Activated T-helper 1 cell treated with anti-CD3 and anti-CD28 coated beads, Interleukin-12 subunit alpha, Interleukin-12 subunit beta, Interleukin-2, Interleukin-4 antibody, amounts not matched to agents 30 ng/mL and 10 ng/mL and 1 ng/mL, durations not matched to agents 14 hours and 24 hours and 36 hours (primary cell): ENCODE measurements at places on chromosomes 11 and 22. TPM values are rescaled to one million over a fixed set of nuclear protein-coding genes. Genes with fewer than 3 reads are reported as not detected.

The MMP27 gene
- not detected in 2 replicates for total RNA-seq

The RNF215 gene
- 10.3 and 13.2 TPM in 2 replicates for total RNA-seq

The SERHL2 gene
- total RNA-seq = 1.4 and 2.1 TPM in 2 replicates

The C22orf42 gene
- not detected in 2 replicates for total RNA-seq

The MSANTD4 gene
- total RNA-seq = 24.2 and 24.3 TPM in 2 replicates

The C11orf86 gene
- total RNA-seq = not detected in 2 replicates

The GLB1L2 gene
- total RNA-seq = 8.9 and 11.5 TPM in 2 replicates

DNA sequence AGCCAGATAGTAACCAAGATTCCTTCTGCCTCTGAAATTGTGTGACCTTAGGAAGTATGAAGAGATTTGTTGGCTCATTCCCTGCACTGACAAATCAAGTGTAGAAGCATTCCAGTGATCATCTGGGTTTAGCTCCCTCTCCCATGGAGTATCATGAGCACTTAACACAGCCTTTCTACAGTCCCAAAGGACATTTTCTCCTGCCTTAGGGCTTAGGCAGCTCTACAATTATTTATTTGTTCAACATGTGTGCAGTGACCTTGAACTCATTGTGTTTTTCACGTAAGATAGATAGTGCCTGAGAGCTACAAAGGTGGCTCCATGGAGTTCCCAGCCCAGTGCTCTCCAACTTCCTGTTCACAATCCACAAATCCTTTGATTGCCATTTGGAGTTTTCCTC lies 94.8 kb upstream of the FAT3 start:
- no peak for DNase-seq

DNA sequence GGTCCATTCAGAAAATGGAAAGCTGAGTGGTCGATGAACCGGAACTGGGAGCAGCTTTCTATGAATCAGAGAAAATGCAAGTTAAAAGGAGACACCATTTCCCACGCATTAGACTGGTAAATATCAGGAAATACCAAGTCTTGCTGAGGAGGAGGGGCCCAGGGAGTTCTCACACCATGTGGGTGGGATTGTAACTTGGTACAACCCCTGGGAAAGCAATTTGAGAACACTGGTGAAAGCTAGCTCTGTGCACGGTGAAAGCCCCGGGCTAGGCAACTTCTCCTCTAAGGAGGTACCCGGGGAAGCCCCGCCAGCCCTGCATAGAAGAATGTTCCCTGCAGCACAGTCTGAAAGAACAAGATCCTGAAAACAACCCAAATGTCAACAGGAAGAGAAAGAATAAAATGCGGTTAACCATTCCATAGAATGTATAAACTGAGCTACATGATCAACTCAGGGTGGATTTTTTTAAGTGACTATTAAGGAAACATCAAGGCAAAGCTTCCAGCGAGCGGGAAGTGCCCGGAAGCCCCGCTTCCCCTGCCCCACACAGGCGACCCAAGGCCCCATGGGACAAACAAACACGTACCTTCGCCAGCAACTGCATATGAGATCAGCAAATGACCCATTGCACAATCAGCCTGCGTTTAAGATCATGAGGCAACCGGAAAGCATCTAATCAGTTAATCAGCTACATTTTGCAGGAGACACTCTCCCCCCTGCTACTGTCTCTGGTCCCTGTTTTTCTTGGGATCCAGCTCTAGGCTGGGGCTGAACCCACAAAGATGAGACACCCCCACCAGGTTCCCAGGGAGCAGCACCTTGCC lies 11.3 kb downstream of the SHANK2 start:
- no peak for DNase-seq

DNA sequence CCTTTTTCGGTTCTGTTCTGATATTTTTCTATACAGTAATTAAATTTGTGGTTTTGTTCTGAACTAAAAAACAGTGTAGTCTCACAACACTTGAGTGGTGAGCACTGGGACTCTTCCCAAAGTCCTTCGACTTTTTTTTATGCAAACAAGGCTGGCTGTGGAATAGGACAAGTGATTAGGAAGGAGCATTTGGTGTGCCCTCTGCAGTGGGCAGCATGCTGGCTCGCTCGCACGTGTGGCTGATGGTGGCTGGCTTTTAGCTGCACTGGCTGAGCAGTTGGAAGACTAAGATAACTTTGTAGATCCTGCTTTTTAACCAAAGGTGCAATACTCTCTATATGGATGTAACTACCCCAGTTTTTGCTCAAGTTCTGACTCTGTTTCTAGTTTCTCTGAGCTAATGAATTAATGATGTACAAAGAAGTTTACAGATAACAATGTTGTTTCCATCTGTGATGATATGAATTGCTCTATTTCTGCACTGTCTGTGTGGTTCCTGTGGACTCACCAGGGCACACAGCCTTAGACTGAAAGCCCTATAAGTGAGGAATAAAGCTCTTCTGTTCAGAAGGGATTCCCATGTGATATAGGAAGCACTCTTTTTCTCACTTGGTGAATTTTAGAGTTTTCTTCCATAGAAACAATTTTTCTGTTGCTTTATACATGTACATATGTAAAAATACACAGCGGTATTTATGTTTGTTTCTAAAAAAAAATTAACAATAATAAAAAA lies 143.1 kb upstream of the RASSF10 start:
- no peak for DNase-seq

- DNase-seq = no peak
Observed at GRCh38 chr11:132115454-132115853, 745.0 kb downstream of the NTM start.

DNA sequence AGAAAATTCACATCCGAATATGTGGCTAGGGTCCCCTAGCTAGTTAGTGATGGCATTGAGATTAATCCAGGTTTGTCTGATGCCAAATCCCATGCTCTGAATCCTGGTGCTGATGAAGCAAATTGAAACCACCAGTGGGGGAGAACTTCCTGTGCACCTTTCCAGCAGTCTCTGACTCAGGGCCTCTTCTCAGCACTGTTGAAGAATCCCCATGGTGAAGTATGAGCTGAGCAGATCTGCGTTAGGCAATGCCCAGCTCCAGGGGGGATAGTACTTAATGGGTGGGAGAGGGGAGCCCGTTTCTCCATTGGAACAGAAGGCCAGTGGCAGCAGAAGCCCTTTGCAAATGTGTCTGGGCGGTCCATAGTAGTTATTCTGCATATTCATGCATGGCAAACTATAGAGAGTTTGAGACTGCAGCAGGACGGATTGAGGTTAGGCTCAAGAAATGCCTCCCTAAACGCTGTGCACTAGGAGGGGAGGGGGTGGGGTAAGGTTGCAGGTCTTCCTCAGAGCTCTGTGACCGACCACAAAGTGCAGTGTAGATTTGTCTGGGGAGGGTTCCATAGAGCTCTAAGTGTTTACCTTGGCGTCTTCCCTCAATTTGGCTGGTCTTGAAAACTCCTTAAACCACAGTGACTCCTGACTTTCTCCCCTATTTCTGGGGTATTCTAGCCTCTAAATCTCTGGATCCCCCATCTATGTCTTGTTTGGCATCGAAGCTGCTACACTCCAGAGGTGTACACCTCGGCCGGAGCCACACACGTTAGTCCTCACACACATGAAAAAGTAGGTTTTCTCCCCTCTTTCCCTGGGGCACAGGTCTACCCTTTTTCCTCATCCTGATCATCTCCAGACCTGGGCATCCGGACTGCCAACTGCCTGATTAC lies 4.8 kb downstream of the POU2F3 start:
- peak; percentile 14 for DNase-seq

GRCh38 chr11:69204941-69205742 lies 49.4 kb downstream of the SMIM38 start:
- no peak for DNase-seq

- no peak for DNase-seq
Observed at GRCh38 chr11:18203723-18204122, 31.1 kb downstream of the MRGPRX4 start.

GRCh38 chr11:3803726-3804495 lies 4.4 kb upstream of the PGAP2 start:
- DNase-seq = no peak

DNA sequence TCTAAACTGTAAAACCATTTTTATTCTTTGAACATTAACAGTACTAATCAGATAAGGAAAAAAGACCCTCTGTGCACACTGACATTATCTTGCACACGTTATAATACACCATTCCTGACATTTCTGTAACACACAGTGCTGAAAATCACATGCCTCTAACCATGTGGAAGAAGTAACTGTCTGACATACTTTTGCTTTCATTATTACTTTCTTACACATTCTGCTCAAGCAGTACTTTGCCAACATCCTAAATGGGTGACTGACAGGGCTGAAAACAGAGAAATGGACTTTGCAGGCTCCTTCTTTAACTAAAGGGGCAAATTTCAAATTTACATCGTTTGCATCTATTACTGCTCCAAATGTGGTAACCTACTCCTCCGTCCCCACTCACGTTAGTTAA lies 22.8 kb upstream of the TP53AIP1 start:
- DNase-seq = peak; percentile 6

DNA sequence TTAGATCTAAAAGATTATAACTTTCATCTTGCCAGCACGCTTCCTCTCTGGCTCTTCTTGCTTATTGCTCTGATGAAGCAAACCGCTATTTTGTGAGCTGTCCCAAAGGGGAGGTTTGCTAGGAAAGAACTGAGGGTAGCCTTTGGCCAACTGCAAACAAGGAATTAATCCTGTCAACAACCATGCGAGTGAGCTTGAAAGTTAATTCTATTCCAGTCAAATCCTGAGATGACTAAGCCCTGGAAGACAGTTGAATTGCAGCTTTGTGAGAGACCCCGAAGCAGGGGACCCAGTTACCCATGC lies 10.3 kb upstream of the RNF141 start:
- no peak for DNase-seq

- no peak for DNase-seq
Observed at GRCh38 chr11:128152796-128153696, 434.3 kb downstream of the ETS1 start.

- DNase-seq = no peak
Observed at GRCh38 chr11:82829101-82829500, 71.1 kb downstream of the PRCP start.

DNA sequence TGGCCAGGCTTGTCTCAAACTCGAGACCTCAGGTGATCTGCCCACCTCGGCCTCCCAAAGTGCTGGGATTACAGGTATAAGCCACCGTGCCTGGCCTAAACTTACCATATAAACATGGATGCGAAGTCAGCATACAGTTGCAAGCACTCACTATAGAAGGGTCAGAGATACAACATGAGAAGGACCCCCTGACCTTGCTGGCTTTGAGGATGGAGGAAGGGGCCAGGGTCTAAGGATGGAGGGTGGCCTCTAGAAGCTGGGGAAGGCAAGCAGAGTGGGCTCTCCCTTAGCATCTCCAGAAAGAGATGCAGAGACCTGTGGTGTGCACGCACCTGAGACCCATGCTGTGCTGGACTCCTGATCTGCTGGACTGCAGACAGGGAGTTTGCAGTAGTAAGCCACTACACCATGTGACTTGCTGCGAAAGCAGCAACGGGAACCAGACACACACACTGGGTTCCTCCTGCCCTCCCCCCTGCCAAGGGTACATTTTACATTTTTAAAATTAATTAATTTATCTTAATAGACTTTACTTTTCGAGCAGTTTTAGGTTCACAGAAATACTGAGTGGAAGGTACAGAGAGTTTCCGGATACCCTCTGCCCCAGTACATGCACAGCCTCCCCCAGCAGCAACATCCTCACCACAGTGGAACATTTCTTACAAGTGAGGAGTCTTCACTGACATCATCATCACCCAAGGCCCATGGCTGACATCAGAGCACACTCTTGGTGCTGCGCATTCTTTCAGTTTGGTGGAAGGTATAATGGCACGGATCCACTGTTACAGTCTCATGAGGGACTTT lies 170.1 kb upstream of the B3GAT1 start:
- no peak for DNase-seq

DNA sequence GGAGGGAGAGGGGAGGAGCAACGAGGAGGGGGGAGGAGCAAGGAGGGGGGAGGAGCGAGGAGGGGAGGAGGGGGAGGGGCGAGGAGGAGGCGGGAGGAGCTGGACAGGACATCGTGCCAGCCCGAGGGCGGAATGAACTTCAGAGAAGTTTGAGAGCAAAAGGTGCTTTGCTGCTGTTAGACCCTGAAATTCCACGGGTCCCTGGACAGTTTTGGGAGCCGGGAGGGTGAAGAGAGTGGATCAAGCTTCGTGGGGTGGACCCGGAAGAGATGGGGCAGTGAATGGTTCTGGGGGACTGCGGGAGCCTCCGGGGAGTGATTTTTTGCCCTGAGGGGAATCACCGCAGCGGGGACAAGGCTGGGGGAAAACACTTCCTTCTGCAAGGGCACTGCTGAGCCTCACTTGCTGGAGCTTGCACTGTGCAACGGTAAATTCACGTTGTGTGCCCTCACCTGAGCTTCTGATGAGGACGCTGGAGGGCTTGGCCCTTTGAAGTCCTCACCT lies 10.7 kb upstream of the NLRP6 start:
- no peak for DNase-seq

GRCh38 chr11:43835104-43835503 lies 45.5 kb upstream of the ALKBH3 start:
- DNase-seq = no peak

- no peak for DNase-seq
Observed at GRCh38 chr11:72081821-72082453, 1.3 kb downstream of the LRRC51 start.

DNA sequence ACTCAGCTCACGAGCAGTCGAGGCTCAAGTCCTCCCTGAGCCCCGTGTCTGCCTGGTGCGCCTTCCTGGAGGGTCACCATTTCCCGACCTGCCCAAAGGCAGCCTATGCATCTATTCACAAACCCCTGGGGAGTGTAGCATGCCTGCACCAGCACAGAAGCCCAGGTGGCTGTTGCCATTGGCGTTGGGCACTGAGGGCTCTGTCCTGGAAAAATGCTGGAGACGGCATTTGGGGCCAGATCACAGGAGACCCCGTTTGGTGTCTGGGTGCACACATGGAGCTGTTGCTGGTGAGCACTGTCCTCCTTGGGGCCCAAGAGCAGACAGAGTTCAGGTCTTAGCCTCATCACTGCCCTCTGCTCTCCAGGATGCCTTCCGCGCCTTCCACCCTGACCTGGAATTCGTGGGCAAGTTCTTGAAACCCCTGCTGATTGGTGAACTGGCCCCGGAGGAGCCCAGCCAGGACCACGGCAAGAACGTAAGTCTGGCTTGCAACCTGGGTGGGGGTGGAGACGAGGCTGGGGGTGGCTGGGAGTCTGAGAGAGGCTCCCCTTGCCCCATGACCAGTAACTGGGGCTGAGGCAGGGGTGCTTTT lies 9.4 kb downstream of the FADS2 start:
- DNase-seq = no peak

GRCh38 chr11:11253995-11254394 lies 99.1 kb downstream of the CSNK2A3 start:
- no peak for DNase-seq

- no peak for DNase-seq
Observed at GRCh38 chr22:20383538-20383937, 10.4 kb upstream of the ZNF74 start.

DNA sequence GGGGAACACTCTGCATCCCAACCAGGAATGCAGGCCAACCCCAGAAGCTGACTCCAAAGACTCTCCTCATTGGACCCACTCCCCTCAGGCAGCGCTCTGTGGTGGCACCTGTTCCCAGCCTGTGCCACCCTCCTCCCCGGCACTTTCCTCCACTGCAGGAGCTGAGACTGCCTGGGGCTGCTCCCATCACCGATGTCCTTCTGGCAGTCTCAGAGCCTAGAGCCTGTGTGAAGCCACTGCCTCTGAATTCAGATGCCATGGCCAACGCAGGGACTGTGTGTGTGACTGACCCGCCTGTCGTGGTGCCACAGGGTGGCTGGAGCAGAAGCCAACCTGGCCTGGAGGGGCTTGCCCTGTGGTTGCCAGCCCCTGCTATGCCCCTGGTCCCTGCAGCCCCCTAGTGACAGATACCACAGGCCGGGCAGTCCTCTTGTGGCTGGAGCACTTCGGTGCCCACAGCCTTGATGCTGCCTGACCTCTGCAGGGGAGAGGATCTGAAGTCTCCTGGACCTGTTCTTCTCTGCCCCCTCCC lies 43.2 kb downstream of the TBX1 start:
- no peak for DNase-seq

GRCh38 chr22:38753948-38754750 lies 1.6 kb downstream of the SUN2 start:
- DNase-seq = no peak
